Stimulated activated CD4-positive, alpha-beta T cell treated with anti-CD3 and anti-CD28 coated beads, Interleukin-12 subunit alpha, Interleukin-12 subunit beta, amount 100 ng/mL, for 48 hours (primary cell): ENCODE measurements at places on chromosomes 16 and 17.

- DNase-seq = no peak
These were observed 6.3 kb downstream of the ALDH3A2 start for GRCh38 chr17:19654896-19655295.

DNA sequence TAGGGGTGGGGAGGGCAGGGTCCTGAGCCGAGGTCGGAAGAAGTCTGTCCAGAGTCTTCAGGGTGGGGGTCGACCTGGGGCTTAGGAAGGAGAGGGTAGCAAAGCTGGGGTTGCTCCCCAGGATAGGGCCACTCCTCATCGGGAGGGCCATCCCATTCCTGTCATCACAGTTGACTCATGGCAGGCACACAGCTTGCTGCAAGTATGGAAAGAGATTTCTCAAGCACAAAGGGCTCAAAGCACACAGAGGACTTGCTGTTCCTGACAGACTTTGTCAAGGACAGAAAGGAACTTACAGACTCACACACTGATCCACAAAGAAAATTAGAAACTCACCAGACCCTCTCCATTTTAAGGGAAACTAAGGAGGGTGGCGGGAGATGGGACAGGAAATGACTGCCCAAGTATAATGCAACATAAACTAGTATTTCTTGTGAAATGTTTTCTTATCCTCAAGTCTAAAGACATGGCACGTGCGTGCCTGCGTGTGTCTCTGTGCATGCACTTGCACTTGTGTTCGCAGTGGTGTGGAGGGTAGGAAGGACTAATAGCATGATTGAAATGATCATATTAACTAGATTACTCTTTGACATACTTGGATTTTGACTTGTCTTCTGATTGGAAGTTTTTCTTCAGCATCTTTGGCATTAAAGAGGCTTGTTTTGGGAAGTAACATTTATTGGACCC is 2.4 kb downstream of the AOC2 start:
- DNase-seq = no peak

DNA sequence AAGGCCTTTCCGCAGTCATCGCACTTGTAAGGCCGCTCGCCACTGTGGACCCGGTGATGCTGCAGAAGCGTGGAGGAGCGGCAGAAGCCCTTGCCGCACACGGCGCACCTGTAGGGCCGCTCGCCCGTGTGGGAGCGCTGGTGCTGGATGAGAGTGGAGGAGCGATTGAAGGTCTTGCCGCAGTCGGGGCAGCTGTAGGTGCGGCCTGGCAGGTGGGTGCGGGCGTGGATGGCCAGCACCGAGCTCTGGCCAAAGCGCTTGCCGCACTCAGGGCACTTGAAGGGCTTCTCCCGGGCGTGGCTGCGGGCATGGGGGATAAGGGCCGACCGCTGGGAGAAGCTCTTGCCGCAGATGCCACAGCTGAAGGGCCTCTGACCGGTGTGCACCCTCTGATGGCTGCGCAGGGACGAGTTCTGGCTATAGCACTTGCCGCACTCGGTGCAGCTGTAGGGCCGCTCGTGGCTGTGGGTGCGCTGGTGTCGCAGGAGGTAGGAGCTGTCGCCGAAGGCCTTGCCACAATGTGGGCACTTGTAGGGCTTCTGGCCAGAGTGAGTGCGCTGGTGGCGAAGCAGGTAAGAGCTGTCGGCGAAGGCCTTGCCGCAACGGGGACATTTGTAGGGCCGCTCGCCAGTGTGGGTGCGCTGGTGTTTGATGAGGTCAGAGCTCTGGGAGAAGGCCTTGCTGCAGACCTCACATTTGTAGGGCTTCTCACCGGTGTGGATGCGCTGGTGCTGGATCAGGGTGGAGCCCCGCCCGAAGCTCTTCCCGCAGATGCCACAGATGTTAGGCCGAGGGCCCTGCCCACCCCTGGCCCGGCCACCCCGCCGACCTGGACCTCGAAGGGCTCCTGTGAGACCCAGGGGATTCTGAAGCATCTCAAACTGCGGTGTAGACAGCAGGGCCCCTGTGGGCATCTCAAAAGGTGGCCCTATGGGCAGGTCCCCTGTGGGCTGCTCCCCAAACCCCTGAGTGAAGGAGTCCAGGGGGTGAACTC is 1.5 kb downstream of the ZNF768 start:
- DNase-seq = no peak

- DNase-seq = peak; percentile 35
These were observed 394 bp upstream of the CPD start for GRCh38 chr17:30378241-30378824.

DNA sequence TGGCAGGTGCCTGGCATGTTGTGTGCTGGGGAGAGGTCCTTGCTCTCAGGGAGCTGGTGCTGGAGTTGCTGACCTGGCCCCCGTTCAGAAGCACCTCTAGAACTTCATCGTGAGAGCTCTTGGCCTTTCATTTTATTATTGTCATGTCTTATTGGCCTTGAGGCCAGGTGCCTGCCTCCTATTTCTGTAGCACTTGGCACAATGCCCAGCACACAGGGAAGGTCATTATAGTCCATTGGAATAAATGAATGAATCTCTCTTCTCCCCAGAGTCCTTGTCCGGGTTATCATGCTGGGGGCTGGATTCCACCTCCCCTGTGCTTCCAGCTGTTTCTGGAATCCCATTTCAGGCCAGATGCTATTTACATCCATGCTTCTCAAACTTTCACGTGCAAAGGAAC is 169.2 kb downstream of the HAPSTR1 start:
- no peak for DNase-seq
